ENCODE measurements at places on chromosomes 16 and 17. TPM values are rescaled to one million over a fixed set of nuclear protein-coding genes. Genes with fewer than 3 reads are reported as not detected.

DNA sequence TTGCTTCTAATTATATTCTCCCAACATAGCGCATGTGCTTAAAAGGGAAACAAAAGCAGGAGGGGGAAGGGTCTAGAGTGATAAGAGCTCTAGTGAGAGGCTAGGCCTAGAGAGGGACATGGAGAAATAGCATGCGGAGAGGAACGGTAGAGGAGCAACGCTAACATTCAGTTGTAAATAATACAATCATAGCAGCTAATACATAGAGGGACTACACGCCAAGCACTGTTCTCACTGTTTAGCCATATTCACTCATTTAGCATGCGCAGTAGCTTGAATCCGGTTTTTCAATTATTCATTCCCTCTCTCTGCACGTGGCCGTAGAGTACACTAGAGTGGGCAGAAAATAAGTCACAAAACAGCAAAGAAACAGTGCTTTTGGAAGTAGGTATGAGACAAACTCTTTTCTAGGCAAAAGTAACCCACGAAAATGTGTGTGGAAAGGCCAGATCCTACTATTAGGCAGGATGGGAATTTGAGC, 1.7 kb upstream of the ALOX12 start:
- H3K4me1 ChIP-seq, result peaks cover 9% of the 10 kb centered on the region
- no peak overlapping the region for H3K4me3 ChIP-seq
- H3K27ac ChIP-seq, result no peak overlapping the region
- peaks cover 6% of the 10 kb centered on the region for H3K36me3 ChIP-seq

The CBFA2T3 gene
- 2.5 TPM for total RNA-seq

GRCh38 chr16:1973461-1974156, 1.8 kb downstream of the TBL3 start:
- DNase-seq, result peak; percentile 51
- H3K27me3 ChIP-seq, result no peaks in the 10 kb centered on the region
- H3K4me1 ChIP-seq, result no peaks in the 10 kb centered on the region
- no peaks in the 10 kb centered on the region for H3K36me3 ChIP-seq
- no peak overlapping the region for H3K4me3 ChIP-seq
- H3K27ac ChIP-seq, result no peak overlapping the region

GRCh38 chr16:14300705-14301168, 229.6 kb downstream of the MRTFB start:
- no peaks in the 10 kb centered on the region for H3K27me3 ChIP-seq
- H3K27ac ChIP-seq, result peak overlapping the region; percentile 79
- H3K4me3 ChIP-seq, result peak overlapping the region; percentile 99
- H3K36me3 ChIP-seq, result no peaks in the 10 kb centered on the region

All from right lobe of liver (tissue), 6 donors.